Activated CD8-positive, alpha-beta T cell treated with anti-CD3 and anti-CD28 coated beads, Interleukin-2, amount 10 ng/mL, durations not matched to agents 7 days and 5 days (primary cell): ENCODE measurements at places on chromosomes 2 and 18. TPM values are rescaled to one million over a fixed set of nuclear protein-coding genes. Genes with fewer than 3 reads are reported as not detected.

Gene CDCA7
- total RNA-seq, result 115 TPM

Gene DNAH6
- total RNA-seq, result 0.68 TPM

Gene CROCC2
- not detected for total RNA-seq

Gene MOCOS
- 0.21 TPM for total RNA-seq

Gene SIGLEC15
- not detected for total RNA-seq

Gene PRKAG3
- not detected for total RNA-seq

Gene SLC38A11
- total RNA-seq, result not detected

Gene GYPC
- total RNA-seq, result 163 TPM

Gene SATB2
- total RNA-seq, result not detected

Gene SUCLG1
- total RNA-seq, result 81.8 TPM

Gene SOS1
- 209 TPM for total RNA-seq

Gene CPO
- total RNA-seq, result not detected

Gene ARHGAP28
- total RNA-seq, result not detected

Gene MSH6
- 107 TPM for total RNA-seq

Gene NAT8
- total RNA-seq, result not detected

Gene SLC66A3
- total RNA-seq, result 16.9 TPM

Gene ACYP2
- total RNA-seq, result 9.6 TPM

Gene PJVK
- total RNA-seq, result 0.99 TPM

Gene POLE4
- total RNA-seq, result 44.5 TPM

Gene PTPN18
- total RNA-seq, result 71.9 TPM

Gene KATNAL2
- 0.34 TPM for total RNA-seq

Gene CXCR4
- 226 TPM for total RNA-seq

Gene GDF7
- not detected for total RNA-seq

Gene IL1F10
- not detected for total RNA-seq

Gene CIAO1
- total RNA-seq, result 65.9 TPM

Gene RAMP1
- total RNA-seq, result 5.9 TPM

Gene KCNG2
- not detected for total RNA-seq

Gene CCDC138
- 8.1 TPM for total RNA-seq

Gene EN1
- total RNA-seq, result not detected

Gene ANO7
- 0.31 TPM for total RNA-seq

Gene CYP27A1
- not detected for total RNA-seq

Gene DSG1
- not detected for total RNA-seq

Gene CAB39
- 178 TPM for total RNA-seq

Gene ANKRD30B
- not detected for total RNA-seq

Gene APOB
- not detected for total RNA-seq

Gene IL37
- total RNA-seq, result not detected

Gene GRHL1
- total RNA-seq, result 0.57 TPM

Gene CHRNA1
- total RNA-seq, result not detected

Gene DPP4
- 158 TPM for total RNA-seq

Gene ANKZF1
- total RNA-seq, result 114 TPM

Gene LCT
- 0.18 TPM for total RNA-seq

Gene ABCG8
- not detected for total RNA-seq

Gene SPP2
- not detected for total RNA-seq

Gene C2orf66
- total RNA-seq, result 0.13 TPM

Gene APCDD1
- not detected for total RNA-seq

Gene LYPD1
- total RNA-seq, result not detected

Gene SERPINB4
- total RNA-seq, result not detected

Gene GPR55
- total RNA-seq, result 12.3 TPM

Gene PSTPIP2
- total RNA-seq, result 7.7 TPM

Gene TBC1D8
- 0.70 TPM for total RNA-seq

Gene ABCA12
- total RNA-seq, result not detected
